ENCODE measurements at places on chromosomes 3 and 15.

DNA sequence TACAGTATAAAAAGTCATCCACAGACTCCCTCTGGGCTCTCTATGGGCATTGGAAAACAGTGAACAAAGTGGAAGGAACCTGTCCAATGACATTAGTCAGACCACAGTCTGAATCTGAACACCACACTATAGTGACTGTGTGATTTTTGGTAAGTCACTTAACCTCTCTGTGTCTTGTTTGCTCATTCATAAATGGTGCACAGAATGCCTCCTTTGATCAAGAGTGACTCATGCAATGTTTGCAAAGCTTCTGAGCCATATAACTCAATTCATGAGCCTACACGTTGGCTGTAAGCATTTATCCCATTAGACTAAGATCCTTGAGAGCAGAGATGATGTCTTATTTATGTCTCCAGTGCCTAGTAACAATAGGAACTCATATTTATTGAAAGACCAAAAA is 46.7 kb downstream of the SV2B start:
- DNase-seq: no peak

DNA sequence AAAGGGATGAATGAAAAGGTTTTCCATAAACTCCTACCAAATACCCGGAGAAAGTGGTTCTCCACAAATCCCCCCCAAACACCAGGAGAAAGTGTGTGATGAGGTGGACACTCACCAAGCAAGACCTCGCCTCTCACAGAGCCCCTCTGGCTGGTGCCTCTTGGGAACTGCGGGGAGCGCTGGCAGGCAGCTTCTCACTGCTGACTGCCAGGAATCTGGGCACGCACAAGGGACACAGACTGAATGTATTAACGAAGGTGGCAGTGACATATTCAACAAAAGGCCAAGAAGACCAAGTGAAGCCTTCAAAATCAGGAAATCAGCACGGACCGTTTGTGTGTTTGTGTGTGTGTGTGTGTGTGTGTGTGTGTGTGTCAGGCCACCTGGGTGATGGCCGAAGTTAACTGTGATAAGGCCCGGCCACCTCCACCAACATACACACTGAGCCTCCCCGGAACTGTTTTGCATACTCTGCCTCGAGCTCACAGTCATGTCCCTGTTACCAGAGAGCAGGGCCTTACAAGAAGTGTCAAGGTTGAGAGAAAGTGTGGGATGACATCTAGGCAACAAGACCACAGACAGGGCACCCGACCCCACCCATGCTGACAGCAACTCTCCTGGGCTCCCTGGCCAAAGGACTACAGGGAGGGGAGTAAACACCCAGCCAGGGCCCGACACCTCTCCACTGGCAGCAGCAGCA is 18.0 kb downstream of the ATP10A start:
- peak; percentile 27 for DNase-seq

DNA sequence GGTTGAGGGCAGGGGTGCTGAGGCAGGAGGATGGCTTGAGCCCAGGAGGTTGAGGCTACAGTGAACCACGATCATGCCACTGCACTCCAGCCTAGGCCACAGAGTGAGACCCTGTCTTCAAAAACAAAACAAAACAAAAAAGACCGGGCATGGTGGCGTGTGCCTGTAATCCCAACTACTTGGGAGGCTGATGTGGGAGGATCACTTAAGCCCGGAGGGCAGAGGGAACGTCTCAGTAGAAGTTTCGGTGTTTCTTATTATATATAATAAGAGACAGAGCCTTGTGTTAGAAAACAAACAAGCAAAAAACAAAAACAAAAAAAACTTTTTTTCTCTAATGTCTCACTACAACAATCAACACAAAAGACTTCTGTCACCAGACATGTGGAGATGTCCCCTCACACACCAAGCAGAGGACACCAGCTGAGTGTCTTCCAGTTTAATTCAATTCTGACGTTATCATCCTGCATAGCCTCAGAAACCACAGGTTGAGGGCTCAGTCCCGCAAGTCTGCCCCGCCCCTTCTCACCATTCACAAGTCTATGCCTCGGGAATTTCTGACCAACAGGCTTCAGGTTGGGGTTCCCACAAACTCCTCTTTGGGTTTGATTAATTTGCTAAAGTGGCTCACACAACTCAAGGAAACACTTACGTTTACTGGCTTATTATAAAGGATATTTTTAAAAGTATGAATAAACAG is 24.0 kb upstream of the EIF4A2 start:
- no peak for DNase-seq

- DNase-seq: no peak
These were observed 27.0 kb upstream of the PRR23E start for GRCh38 chr3:127165694-127166485.

DNA sequence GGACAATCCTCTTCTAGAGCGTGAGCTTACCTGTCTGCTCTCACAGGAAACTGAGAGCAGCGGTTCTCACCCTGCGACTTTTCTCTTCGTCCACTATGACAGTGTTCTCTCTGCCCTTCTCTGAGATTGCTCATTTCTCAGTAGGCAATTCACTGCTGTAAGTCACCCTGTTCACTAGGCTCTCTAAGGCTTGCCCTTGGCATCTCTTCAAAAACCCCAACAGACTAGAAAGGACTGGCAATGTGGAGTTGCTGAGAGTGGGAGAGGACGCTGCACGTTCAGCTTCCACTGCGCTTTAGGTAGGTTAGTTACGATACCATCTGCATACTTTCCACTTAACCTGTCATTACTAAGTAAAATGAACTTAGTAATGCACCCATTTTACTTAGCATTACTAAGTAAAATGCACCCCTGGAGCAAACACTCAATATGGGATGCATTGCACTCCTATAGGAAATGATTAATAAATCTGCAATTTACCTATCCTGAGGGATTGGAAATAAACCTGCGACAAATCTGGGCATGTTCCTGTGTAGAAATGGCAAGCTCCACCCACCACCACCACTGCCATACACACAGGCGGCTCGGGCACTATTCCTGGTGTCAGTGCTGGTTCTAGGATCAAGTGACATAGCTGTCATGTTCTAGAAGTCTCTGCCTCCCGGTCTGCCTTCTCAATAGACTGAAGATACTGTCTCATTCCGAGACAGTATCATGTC is 21.4 kb downstream of the XPC start:
- no peak for DNase-seq

GRCh38 chr3:105960381-105960780 is 91.6 kb upstream of the CBLB start:
- no peak for DNase-seq

GRCh38 chr15:67775998-67776397 is 49.3 kb upstream of the SKOR1 start:
- no peak for DNase-seq

- DNase-seq: no peak
These were observed 7.2 kb upstream of the SCAMP5 start for GRCh38 chr15:74988007-74988800.

DNA sequence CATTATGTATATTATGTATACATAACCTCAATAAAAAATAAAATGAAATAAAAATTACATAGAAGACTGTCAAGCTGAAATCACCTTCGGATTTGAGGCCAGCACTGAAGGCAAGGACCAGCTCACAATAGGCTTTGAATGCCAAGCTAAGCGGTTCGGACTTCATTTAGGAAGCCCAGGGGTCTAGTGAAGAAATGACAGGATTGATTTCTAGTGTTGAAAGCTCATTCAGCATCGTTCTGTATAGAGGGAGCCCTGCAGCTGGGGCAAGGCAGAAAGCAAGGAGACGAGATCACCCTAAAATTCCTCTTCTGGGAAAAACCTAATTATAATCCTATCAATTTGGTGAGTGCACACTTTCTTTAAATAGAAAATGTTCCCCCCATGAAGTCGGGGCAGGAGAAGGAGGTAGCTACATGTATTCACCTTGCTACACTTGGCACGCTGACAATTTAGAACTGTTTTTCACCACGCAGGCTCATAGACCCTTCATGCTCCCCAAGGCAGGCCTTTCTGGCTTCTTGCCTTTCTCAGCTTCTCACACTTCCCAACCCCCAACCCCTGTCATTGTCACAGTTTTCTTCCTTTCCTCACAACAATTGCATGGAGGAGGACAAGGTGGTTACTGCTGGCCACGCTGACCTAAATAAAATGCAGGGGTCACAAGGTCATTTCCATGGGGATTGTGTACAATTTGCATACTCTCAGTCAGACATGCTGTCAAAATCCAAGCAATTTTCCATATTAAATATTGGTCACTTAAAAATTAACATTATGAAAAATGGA is 44.4 kb upstream of the SSR3 start:
- DNase-seq: no peak

GRCh38 chr3:168431491-168431890 is 335.8 kb upstream of the GOLIM4 start:
- DNase-seq: no peak

GRCh38 chr3:57731311-57731710 is 24.8 kb upstream of the SLMAP start:
- DNase-seq: peak; percentile 31

DNA sequence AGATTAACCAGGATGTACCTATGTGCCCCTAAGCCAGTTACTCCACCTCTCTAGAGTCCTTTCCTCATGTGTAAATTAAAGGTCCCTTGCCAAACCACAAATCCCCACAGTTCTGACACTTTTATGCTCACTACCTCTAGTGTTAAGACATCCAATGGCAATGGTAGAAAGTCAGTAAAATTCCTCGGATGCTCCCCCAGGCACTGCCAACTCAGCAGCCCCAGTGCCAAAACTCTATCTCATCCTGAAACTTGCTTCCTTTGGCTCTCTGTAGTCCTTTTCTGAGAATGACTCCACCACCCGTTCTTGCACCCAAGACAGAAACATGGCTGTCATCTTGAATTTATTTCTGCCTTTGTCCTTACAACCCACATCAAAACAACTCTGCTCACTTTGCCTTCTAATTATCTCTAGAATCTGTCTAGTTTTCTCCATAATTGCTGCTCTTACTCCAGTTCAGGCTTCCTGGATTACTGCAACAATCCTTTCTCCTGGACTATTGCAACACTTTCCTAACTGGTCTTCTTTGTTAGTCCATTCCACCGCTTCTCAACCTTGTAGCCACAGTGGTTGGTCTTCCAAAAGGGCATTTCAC is 41.6 kb downstream of the MB21D2 start:
- DNase-seq: peak; percentile 33

- no peak for DNase-seq
These were observed 378.9 kb downstream of the OTOL1 start for GRCh38 chr3:161875483-161875882.

DNA sequence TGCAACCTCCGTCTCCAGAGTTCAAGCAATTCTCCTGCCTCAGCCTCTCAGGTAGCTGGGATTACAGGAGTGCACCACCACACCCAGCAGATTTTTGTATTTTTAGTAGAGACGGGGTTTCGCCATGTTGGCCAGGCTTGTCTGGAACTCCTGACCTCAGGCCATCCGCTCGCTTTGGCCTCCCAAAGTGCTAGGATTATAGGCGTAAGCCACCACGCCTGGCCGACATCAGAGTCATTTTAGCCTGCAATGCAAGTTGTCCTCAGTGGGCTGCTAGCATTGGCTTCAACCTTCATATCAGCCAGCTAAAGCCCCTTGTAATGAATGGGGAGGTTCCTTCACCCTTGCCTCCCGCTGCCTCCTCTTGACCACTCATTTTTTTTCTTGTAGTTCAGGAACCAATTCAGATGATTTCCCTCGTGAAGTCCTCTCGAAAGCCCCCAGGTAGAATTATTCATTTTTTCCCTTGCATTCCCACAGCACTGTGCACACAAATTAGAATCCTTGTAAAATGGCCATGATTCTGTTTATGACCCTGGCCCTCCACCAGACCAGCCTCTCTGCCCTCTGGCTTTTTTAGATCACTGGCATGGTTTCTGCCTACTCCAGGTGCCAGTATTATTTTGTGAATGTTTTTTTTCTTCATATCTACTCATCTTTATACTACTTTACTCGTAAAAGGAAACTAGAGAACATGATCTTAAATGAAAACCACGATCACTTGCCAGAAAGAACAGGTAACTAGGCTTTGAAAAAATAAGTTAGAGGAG is 29.1 kb downstream of the FLNB start:
- no peak for DNase-seq

- no peak for DNase-seq
These were observed 254.2 kb downstream of the TUSC7 start for GRCh38 chr3:116963802-116964201.

DNA sequence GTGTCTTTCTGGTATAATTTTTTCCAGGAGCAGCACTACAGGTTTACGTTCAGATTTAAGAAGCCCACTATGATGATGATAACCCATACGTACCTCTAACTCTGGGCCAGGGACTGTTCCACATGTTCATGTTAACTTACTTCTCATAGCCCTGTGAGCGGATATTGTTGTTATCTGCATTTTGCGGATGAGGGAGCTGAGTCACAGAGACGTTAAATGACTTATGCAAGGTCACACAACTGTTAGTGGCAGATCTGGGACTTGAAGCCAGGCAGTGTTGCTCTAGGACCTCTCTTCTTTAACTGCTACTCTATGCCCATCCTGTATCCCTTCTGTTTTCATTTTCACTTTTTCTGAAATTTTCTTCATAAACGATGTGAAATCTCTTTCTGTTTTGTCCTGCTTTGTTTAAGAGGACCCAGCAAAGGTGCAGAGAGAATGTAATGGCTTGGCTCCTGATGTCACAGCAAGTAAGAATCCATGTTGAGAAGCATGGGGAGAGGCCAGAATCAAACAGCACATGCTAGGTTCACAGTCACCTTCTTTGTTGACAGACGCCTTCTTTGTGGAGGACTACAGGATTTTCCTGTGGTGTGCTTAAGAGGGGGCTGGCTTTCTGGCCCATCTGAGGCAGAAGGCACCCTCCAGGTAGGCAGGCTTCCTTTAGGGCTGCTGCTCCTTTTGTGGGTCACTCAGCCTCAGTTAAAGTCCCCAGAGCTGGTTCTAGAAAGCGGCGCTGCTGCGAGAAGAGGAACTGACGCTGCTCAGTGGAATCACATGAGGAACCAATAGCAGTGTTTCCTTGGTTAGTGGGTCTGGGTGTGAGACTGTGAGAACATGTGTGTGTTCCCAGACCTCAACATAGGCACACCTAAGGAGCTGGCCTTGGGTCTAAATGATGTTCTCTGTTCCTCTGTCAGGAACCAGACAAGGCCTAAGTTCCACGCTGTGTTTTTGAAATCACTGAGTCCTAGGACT is 121.6 kb downstream of the TMEM108 start:
- no peak for DNase-seq

DNA sequence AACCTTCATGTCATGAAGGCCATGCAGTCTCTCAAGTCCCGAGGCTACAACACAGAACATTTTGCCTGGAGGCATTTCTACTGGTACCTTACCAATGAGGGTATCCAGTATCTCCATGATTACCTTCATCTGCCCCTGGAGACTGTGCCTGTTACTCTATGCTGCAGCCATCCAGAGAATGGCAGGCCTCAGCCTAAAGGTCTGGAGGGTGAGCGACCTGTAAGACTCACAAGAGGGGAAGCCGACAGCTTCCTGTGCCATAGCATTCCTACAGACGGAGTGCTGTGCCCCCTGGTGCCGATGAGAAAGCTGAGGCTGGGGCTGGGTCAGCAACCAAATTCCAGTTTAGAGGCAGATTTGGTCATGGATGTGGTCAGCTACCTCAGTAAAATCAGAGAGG is 51.3 kb upstream of the CADPS start:
- DNase-seq: no peak

DNA sequence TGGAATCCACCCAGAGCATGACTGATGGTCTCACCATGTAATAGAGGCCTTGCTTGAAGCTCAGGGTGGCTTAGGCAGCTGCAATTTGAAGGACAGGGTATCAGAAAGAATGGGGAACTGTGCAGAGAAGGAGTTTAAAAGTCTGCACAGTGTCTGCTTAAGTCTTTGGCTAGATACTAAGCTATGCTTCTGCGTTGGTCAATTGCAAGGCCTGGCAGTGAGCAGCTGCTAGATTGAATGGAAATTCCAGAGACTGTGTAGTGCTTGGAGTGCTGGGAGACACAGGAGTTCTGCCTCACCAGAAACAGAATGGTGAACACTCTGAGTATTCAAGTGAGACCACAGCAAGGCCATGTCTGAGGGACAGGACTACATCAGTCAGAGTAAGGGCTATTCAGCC is 17.3 kb upstream of the ATP10A start:
- DNase-seq: no peak

Measured in AG20443 (cell line).